ENCODE measurements at places on chromosomes 7 and 10.

GRCh38 chr10:76453332-76453731 lies 1021.9 kb downstream of the LRMDA start:
- no peak for DNase-seq

DNA sequence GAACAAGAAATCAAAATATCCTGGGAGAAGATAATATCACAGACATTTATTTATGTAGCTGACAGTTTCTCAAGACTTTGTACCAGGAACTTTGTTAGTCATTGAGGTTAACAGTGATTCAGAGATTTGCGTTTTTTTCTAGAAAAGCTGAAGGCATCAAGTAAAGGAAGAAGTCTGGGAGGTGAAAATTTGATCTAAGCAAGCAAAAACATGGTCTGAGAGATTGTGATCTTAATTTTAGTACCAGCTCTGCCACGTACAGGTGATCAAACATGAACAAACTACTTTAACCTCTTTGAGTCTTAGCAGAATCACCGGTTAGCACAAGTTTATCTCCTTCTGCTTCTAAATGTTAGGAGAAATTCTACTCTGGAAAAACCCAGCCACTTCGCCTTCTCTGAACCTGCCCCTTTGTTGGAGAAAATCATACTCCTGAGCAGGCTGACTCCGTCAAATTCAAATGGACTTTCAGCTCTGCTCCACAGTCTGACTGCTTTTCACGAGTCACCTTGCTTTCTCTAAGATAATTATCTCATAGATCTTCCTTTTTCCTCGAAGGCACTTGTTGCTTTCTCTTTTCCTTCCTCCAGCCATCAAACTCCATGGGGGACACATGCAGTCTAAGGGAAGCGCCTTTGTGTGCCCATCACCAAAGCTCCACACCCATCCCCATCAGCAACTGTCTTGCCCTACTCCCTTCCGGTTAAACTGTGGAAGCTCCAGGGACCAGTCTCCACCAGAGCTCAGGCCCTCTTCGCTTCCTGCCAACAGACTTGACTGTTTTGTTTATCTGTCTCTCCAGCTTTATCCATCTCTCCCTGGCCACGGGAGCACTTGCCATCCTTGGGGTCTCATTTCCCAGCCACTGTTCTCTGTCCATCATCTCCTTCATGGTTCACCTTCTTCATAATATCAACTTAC lies 86.3 kb downstream of the PRKCQ start:
- DNase-seq, result no peak

DNA sequence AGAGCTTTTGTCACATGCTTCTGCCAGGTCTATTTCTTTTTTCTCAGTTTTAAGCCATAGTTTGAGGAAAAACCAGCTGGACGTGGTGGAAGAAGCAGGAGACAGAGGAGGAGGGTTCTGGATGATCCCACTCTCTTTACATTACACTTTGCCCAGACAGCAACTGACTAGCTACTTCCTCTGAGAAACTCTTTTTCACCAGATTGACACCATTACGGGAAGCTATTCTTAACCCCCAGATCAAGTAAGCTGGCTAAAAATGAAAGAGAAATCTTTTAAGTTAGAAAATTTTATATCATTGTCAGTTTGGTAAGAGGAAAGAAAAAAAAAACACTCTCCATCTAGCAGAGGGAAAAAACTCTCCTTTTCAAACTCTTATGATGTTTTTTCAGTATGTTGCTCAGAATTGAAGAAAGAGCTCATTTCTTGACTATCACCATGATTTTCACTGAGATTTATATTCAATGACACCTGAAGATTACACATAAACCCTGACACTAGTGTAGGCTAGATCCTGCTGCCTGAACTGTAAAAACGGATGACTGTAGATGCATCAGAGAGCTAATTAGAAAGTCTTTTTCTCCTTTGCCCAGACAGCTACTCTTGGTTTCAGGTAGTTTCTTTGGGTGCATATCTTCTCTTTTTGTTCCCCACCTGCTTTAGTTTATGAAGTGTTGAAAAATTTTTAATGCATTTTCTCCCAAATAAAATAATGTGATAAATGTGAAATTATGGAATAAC lies 203.1 kb downstream of the TFEC start:
- no peak for DNase-seq

- no peak for DNase-seq
Observed at GRCh38 chr7:119733127-119733879, 539.7 kb upstream of the KCND2 start.

DNA sequence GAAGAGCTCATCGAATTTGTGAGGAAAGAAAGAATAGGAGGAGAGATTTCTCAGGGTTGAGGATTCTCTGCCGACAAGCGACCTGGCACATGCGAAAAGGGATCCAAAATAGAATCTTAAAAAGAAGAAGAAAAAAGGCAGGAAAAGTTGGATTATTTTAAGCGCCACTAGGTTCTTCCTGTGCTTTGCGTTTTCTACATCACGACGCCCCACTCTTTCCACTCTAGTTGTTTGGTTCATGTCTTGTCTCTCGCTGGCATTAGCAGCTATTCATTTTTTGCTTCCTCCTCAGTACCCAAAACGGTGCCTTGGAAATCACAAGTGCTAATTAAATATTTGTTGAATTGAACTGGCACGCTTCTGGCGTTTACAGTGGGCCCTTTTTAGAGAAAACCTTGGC lies 674 bp upstream of the FRA10AC1 start:
- DNase-seq, result no peak

Data from NCI-H460 (cell line).